ENCODE measurements at places on chromosomes 16 and 17.

- DNase-seq = no peak
Measured at GRCh38 chr17:68425979-68426378, 31.3 kb downstream of the WIPI1 start.

GRCh38 chr17:49093131-49093530 lies 39.4 kb upstream of the B4GALNT2 start:
- no peak for DNase-seq

- no peak for DNase-seq
Measured at GRCh38 chr16:81537721-81538561, 93.3 kb downstream of the CMIP start.

GRCh38 chr17:19905502-19905901 lies 37.8 kb upstream of the ULK2 start:
- DNase-seq = no peak

GRCh38 chr17:4583782-4584100 lies 588 bp upstream of the SMTNL2 start:
- no peak for DNase-seq

GRCh38 chr17:80415626-80416137 lies 715 bp downstream of the ENDOV start:
- DNase-seq = no peak

- DNase-seq = no peak
Measured at GRCh38 chr16:59192551-59193199, 458.6 kb upstream of the GOT2 start.

All from GOT3 (cell line).